KBM-7 (cell line): ENCODE measurements at places on chromosomes 12 and 14.

DNA sequence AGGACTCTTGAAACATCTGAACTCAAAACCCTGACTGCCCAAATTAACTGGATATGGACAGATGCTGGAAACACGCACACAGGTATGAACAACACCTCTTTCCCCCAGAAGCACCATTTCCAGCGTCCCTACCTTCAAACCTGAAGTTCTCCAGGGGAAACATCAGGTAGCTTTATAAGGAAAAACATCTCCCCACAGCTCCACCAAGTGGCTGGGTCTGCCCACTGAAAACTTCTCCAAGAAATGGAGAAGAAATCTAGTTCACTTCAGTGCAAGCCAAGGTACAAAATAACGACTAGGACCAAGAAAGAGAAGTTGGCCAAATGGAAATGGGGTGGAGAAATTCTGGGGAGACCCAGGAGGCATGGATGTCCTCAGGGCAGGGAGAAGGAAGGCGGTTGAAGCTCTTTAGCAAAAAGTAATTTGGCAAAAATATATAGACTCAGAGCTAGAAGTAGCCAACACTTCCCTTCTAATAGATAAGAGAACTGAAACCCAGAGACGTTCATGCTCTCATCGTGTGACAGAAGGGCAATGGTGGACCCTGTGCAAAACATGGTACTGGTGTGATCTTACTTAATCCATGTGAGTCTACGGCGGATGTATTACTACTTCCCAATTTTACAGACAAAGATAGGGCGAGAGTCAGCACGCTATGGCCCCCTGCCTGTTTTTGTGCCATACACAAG lies 10.5 kb upstream of the NUAK1 start:
- DNase-seq: peak; percentile 42

- DNase-seq: no peak
Measured at GRCh38 chr12:22416801-22417200, 82.3 kb upstream of the ST8SIA1 start.

DNA sequence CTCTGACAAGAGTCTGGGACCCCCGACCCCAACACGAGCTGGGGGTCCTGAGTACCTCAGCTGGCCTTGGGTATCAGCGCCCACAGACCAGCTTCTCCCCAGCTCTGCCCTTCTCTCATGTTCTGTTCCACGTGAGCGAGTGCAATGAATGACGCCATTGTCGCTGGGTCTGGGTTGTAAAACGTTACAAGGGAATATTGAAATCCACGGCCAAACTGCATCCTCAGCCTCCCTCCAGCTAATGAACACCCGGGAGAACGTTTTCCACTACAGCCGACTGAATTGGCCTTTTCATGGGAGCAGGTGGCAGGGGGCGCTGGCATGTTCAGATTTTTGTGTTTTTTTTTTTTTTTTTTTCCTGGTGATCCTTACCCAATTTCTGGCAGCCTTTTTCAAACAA lies 34.7 kb downstream of the TBX5 start:
- no peak for DNase-seq

- no peak for DNase-seq
Measured at GRCh38 chr12:24394246-24394645, 444.8 kb upstream of the SOX5 start.

DNA sequence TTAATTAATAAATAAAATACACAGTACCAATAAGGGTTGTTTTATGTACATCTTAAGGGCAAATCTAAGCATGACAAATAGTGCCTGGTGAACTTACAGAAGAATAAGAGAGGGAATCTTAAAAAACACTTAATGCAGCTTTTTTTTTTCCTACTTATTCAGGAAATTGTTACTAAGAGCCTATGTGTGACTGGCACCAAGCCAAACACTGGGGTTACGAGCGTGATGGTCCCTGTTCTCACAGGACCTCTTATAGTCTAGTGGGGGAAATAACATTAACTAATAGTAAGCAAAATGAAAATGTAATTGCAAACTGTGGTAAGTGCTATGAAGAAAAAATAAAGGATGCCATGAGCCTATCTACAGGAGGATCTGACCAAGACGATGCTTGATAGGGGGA lies 53.6 kb downstream of the RTN1 start:
- no peak for DNase-seq

DNA sequence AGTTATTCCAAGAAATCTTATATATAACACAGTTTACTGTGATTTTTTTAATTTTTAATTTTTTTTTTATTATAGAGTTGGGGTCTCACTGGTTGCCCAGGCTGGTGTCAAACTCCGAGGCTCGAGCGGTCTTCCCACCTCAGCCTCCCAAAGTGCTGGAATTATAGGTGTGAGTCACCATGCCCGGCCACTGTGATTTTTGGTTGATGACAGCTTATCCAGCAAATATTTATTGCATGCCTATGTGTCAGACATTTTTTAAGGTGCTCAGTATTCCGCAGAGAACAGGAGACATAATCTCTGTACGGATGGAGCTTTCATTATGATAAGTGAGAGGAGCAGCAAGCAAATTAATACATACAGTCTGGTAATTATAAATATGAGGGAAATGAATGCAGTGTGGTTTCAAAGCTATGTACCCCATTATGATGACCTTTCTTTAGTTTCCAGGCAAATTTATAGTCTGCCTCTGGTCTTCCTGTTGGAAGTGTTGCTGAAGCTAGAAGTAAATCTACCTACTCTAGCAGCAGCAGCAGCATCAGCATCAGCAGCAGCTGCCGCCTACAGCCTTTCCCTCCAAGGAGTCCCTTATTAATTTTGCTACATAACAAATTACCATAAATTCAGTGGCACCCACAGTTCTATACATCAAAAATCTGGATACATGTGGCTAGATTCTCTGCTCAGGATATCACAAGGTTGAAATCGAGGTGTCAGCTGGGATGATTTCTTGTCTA lies 32.3 kb downstream of the FRS2 start:
- no peak for DNase-seq

DNA sequence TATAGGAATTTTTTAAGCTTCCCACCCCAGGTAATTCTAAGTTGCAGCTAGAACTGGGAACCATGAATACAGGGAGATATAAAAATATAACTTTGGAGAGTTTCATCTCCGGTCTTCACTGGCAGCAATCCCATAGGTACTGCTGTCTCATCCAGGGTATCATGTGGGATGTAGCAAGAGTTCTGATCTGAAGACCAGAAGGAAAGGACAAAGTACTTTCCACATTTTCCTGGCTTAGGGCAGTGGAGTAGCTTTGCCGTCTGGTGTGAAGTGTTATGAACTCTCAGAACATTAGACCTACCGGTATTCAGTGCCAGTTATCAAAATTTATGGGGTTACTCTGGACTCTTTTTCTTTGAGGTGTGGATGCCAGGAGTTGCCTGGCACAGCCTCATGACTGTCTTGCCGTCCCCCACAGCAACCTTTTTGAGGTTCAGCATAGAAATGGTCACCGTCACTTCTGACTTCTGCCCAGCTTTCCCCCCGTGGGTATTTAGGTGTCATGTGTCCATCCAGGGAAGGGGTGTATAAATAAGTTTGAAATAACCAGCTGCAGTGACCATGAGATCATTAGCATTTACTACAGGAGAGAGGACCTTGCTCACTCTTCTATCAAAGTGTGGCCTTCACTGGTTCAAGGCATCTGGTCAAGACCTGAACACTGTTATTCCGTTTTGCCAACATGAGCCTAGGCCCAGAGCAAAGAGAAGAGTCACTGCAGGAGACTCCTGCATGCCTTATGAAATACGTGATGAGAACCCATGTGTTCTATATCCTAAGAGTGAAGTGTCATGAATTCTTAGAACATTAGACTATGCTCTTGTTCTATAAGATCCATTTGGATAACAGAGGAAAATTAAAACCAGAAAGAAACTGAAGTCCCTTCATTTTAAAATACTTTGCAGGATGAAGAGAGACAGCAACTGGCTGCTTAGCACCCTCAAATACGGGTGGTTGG lies 22.2 kb downstream of the TMEM233 start:
- no peak for DNase-seq

- no peak for DNase-seq
Measured at GRCh38 chr12:93713060-93713459, 35.9 kb downstream of the CRADD start.

- DNase-seq: no peak
Measured at GRCh38 chr12:130438711-130439110, 101.0 kb downstream of the PIWIL1 start.

- DNase-seq: no peak
Measured at GRCh38 chr12:124738636-124739467, 124.8 kb downstream of the SCARB1 start.

GRCh38 chr12:108418164-108418890 lies 79.2 kb upstream of the CMKLR1 start:
- no peak for DNase-seq

DNA sequence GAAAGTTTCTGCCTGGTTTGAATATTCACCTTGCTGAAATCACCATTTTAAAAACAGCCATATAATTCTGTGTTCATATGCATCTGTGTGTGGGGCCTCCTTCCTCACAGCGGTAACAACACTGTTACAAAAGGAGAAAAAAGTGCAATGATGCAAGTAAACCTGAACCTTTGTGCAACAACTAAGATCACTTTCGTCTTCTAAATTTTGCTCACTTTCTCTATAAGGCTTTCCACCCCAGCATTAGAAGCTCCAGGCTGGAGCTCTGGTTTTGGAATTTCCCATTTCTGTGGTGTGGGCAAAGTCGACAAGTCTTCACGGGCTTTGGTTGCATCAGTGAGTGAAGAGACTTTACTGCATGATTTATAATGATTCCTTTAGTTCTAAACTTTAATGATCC lies 18.4 kb downstream of the FGD6 start:
- DNase-seq: no peak

DNA sequence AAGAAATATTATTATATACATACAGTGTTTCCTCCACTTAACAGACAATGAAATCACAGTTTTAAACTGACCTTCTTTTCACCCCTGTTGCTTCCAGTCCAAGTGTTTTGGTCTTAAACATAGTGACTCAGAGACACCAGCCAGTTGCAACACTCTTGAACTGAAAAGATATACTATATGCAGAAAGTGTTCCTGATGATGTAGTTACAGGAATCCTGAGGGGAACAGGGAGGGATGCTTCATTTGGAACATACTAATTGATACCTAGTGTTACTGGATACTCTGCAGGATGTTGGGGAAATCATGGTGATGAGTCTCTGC lies 420.8 kb downstream of the CCDC91 start:
- no peak for DNase-seq

- DNase-seq: no peak
Measured at GRCh38 chr14:77590845-77591485, 25.5 kb downstream of the SPTLC2 start.

- no peak for DNase-seq
Measured at GRCh38 chr12:64010069-64010686, 165.7 kb downstream of the SRGAP1 start.

GRCh38 chr12:98678946-98679610 lies 34.0 kb downstream of the APAF1 start:
- DNase-seq: no peak

GRCh38 chr12:81570234-81570633 lies 188.9 kb downstream of the PPFIA2 start:
- DNase-seq: no peak

DNA sequence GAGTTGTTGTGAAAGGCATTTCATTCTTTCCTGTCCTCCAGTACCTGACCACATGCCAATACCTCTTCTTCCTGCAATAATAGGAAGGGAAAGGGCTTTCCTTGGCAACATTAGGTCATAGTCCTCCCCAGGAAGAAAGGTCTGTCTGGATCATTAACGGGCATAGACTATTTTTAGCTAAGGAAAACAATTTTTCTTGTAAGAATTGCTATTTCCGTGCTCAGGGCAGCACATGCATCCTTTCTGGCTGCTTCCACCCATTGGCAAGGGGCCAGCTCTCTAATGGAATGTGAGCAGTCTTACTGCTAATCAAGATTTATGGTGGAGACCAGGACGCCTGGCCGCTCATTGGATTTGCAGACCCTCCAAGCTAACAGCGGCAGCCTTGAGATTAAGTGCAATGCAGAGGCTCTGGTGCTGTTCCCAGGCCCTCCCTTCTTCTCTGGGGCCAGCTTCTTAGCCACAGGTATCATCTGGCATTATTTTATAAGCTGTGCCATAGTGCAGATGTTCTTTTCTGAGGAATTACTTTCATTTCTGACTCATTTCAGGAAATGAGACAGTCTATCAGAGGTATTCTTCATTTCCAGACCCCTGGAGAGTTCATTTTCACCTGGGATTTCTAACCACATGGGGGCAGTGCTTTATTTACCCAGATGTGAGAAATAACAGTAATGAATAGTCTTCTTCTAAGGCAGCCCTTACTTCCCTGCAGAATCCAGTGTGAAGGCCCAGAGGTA lies 52.9 kb downstream of the ANO6 start:
- DNase-seq: peak; percentile 54

GRCh38 chr12:69474456-69474855 lies 4.3 kb downstream of the FRS2 start:
- no peak for DNase-seq

DNA sequence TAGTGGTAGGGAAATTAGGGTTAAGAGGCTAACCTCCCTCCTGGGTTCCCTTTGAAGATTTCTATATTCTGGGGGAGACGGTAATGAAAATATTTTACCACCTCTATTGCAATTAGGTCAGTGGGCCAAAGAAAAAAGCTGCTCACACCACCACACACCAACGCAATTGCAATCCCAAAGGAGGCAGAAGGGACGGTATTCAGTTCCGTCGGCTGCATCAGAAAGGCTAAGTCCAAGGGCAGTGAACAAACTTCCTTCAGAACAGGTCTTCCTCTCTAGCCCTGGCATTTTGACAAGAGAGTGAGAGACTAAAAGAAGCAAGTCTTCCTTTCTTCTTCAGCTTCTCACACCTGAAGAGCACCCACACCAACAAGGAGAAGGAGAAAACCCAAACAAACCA lies 51.2 kb downstream of the OTX2 start:
- no peak for DNase-seq

DNA sequence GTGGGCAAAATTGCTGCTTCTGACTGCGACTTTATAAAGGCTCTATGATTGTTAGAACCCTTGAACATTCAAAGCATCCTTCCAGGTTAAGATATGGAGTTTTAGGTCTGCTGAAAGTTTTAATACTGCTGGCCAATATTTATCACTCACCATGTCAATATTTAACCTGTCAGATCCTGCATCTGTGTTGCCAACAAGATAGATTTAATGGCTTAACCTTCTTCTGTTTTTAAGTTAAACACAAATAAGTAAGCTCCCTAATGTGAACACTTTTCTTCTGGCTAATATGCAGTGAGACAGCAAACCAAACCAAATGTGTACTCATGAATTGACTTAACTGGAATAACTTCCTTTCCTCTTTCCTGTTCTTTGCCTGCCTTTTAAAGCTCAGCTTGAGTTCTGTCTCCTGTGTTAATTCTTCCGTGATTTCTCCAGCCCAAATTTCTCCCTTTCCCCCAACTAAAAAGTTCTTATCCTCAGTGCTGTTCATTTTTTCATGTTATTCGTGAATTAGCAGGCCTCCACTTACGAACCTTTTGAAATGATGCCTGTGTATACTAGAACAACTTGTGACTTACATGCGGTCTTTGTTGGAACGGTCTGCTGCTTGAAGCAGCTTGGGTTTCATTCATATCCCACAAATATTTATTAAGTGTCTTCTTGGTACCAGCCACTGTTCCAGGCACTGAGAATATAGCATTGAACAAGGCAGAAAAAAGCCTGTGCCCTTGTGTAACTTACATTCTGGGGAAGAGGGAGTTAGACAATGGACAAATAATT lies 9.1 kb downstream of the FBXW8 start:
- no peak for DNase-seq

GRCh38 chr14:101115652-101116051 lies 212.1 kb upstream of the RTL1 start:
- DNase-seq: no peak
